ENCODE measurements at places on chromosomes 4 and X.

DNA sequence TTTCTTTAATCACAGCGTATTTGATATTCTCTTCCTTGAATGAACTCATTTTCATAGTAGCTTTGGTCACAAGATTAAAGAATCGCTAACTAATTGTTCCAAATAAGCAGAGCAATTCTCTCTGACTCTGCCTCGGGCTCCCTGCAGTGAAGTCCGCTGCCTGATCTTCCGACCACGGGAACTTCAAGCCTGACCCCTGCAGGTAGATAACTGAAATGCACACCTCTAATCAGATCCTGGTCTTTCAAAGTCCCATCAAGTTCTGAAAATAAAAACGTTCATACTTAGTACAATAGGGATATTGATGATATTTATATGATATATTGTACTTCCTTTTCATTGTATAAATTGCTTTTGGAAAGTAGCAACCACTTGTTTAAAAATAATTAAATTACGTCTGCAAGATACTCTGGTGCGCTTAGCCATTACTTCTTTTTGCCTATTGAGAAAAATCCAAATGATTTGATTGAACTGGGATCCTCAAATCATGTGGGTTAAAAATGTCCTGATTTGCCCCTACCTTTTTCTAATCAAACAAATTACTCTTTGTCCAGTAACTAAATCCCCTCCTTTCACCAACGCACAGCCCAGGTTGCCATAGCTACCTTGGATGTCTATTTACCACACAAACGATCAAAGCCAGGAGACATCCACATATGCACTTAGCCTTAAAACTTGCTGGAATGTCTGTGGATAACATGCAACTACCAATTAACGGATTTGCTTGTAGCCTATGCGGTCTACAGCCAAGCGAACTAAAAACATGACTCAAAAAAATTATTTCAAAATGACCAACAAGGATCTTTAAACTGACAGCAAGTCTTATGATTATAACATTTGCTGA, 4.2 kb downstream of the MID1 start:
- no peak for DNase-seq

- DNase-seq, result no peak
These were observed 62.8 kb upstream of the GRIA3 start for GRCh38 chrX:123121241-123121640.

- DNase-seq, result no peak
These were observed 1140.1 kb downstream of the TECRL start for GRCh38 chr4:63269156-63269555.

DNA sequence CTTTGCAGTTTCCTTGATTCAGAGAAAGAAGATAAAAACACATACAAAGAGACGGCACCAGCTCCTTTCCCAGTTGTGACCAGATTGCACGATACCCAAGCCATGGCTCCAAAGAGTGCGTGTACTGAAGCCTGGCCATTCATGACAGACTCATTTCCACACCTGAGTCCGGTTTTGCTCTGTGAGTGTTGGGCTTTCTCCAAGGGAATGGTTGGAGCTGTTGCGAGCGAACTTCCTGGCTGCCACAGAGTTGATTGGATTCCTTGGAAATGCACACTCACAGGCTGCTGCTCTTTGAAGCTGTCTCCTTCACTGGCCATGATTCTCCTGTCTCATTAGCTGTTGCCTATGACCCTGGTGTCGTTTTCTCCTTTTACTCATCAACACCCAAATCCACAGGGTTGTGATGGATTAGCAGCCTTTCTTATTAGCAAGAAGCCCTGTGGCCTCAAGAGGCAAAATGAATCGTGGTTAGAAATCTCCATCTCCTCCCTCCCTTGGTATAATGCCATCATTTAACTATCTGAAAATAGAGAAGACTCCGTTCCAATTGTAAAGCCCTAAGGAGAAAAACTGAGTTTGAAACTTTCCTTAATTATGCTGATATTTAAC, 43.9 kb upstream of the BBS12 start:
- no peak for DNase-seq

GRCh38 chr4:48315728-48316630, 25.4 kb upstream of the SLAIN2 start:
- DNase-seq, result no peak

- DNase-seq, result no peak
These were observed 908 bp upstream of the TLR6 start for GRCh38 chr4:38857354-38858096.

DNA sequence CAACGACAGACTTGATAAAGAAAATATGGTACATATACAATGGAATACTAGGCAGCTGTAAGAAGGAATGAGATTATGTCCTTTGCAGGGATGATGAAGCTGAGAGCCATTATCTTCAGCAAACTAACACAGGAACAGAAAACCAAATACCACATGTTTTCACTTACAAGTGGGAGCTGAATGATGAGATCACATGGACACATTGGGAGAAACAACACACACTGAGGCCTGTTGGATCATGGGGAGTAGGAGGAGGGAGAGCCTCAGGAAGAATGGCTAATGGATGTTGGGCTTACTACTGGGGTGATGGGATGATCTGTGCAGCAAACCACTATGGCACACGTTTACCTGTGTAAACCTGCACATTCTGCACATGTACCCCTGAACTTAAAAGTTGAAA, 209.7 kb downstream of the SPRY1 start:
- DNase-seq, result no peak

- DNase-seq, result no peak
These were observed 22.2 kb downstream of the HMX1 start for GRCh38 chr4:8849266-8850073.

- DNase-seq, result no peak
These were observed 34.7 kb upstream of the NEUROG2 start for GRCh38 chr4:112550728-112551127.

DNA sequence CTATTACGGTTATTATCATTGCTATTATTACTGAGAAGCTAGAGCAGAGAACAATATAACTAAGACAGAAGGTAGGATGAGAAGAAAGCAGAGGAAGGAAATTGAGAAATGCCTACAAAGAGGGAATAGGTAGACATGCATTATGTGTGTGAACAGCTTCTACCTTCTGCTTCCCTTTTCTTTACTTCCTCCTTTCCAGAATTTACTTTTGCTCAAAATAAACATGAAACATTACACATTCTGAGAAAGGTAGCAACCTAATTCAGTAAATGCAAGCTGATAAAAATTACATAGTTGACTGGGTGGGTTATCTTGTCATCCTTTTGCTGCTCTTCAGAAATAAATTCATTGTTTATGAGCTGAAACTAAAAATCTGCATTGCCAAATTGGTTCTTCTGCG, 54.6 kb downstream of the AMOT start:
- DNase-seq, result no peak

GRCh38 chrX:17438221-17438620, 63.2 kb downstream of the NHS start:
- no peak for DNase-seq

GRCh38 chr4:127759228-127759820, 22.8 kb upstream of the HSPA4L start:
- DNase-seq, result no peak

- DNase-seq, result peak; percentile 22
These were observed 421 bp downstream of the MECP2 start for GRCh38 chrX:154097003-154097588.

- no peak for DNase-seq
These were observed 121.3 kb upstream of the PNPLA4 start for GRCh38 chrX:8048466-8048865.

DNA sequence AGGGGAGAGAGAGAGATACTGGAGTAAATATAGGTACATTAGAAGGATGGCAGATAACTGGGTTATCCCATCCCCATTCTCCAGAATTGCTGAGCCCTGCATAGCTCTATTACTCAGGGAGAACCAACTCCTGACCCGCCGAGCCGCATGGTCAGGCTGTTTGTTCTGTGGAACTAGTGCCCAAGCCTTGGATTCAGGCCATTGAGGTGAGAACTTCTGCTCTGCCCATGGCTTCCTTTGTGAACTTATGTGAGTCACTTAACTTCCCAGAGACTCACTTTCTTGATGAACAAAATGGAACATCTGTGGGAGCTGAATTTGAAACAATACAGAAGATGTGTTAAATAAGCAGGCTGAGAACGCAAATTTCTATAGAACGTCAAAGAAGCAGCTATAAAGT, 54.2 kb downstream of the SPATA18 start:
- no peak for DNase-seq

DNA sequence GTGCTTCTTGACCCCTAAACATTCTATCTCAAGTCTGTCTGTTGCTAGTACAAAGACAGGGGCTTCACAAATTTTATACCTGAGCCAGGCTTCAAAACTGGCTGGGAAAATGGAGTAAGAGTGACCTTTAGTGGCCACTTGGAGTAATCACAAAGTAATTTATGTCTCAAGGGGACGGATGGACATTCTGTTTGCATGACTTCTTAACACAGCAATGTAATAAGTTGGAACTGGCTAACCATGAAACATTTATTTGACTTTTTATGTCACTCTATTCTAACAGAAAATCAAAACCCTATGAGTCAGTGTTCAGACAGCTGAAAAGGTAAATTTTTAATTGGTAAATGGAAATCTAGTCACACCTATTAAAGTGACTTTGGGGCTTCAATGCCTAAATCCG, 600.6 kb downstream of the ANKRD50 start:
- DNase-seq, result no peak

DNA sequence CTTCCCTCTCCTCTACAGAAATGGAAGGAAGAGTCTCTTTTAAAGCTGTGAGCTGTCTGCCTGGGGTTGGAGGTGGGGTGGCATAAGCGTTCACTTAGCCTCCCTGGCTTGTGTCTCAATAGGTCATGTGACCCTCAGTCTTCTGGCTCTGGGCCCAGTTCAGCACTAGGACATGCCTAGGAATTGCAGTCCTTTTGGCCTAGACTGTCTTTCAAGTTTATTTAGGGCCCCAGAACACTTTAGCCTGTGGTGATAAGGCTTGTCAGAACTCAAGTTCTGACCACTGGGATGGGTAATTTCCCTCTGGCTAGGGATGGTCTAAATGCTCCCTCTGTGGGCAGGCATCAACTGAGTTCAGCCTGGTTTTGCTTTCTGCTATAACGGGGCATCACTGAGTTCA, 34.3 kb upstream of the ARMCX4 start:
- DNase-seq, result no peak

GRCh38 chr4:10063544-10064300, 42.4 kb upstream of the SLC2A9 start:
- DNase-seq, result no peak

- DNase-seq, result no peak
These were observed 3.6 kb upstream of the SPP1 start for GRCh38 chr4:87971866-87972265.

DNA sequence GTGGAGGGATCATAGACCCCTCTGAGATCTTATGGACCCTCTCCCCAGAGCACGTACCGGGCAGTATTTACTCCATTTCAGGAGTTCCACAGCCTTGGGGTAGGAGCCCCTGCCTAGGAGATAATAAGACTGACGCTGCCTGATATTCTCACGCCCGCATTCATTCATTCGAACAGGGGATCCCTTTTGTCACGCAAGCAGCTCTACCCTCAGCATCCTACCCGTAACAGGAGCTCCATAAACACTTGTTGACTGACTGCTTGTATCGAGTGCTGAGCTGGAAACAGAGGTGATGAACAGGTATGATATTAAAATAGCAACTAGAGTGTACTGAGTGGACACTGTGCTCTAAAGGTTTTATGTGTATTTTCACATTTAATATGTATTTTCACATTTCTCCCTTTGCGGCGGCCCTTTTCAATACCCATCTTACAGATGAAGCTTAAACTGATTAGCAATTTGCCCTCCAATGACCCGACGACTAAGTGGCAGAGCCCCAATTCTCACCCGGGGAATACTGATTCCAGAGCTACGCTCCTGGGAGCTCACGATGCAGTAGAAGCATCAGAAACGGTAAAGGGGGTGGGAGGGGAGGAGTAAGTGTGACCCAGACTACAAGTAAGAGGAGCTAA, 888 bp downstream of the RAB28 start:
- no peak for DNase-seq

- no peak for DNase-seq
These were observed 19.9 kb downstream of the TMEM164 start for GRCh38 chrX:110022599-110023448.

GRCh38 chr4:165839615-165840333, 33.3 kb upstream of the TLL1 start:
- DNase-seq, result no peak

- DNase-seq, result peak; percentile 51
These were observed 59.0 kb downstream of the ING2 start for GRCh38 chr4:183563874-183564273.

GRCh38 chrX:39905538-39905891, 192.2 kb downstream of the BCOR start:
- DNase-seq, result no peak

DNA sequence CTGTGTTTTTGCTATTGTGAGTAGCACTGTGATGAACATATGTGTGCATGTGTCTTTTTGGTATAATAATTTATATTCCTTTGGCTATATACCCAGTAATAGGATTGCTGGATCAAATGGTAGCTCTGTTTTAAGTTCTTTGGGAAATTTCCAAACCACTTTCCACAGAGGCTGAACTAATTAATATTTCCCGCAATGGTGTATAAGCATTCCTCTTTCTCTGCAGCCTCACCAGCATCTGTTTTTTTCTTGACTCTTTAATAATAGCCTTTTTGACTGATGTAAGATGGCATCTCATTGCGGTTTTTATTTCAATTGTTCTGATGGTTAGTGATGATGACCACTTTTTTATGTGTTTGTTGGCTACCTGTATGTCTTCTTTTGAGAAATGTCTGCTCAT, 247.7 kb upstream of the NDST3 start:
- DNase-seq, result no peak

- DNase-seq, result no peak
These were observed 65.3 kb downstream of the PALLD start for GRCh38 chr4:168562041-168562571.

DNA sequence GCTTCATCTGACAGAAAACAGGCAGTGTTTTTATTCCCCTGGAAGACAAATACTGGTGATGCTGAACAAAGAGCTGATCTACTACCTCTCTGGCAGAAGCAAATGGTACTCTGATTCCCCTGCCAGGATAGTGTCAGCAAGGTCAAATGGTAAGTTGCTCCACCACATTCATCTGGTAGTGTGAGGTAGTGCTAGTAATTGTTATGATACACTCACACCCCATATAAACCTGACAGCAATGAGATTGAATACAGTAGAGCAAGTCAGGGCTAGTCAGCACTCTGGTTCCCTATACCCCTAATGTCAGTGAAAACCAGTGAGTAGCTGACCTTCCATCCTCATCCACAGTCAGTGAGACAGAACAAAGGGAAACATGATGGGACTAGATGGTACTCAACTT, 3.4 kb upstream of the SPIN4 start:
- no peak for DNase-seq

GRCh38 chrX:131366407-131366806, 77.3 kb upstream of the IGSF1 start:
- DNase-seq, result no peak

- no peak for DNase-seq
These were observed 36.9 kb upstream of the PRSS12 start for GRCh38 chr4:118389721-118390120.

DNA sequence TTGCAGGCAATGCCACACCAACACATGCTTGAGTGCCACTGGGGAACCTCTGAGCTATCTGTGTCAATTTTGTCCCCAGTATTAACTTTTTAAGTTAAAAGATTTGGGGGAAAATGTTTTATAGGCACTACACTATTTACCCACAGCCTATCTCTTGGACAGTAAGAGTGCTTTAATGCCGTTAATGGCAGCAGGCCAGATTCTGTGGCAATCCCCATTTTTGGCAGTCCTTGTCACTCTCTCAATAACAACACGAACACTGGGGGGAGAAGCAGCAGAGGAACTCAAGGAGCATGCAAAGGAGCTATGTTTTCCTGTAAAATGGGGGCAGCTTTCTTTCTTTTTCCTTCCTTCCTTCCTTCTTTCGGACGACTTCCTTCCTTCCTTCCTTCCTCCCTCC, 168.6 kb downstream of the NSUN7 start:
- no peak for DNase-seq

- DNase-seq, result no peak
These were observed 538.2 kb downstream of the INPP4B start for GRCh38 chr4:142307857-142308256.

GRCh38 chrX:53683556-53684414, 2.7 kb downstream of the HUWE1 start:
- peak; percentile 67 for DNase-seq

Measured in stimulated activated effector memory CD8-positive, alpha-beta T cell treated with anti-CD3 and anti-CD28 coated beads, Interleukin-12 subunit alpha, Interleukin-12 subunit beta, amount 100 ng/mL, for 72 hours (primary cell).